Stimulated activated CD4-positive, alpha-beta T cell treated with anti-CD3 and anti-CD28 coated beads, Interleukin-15, amount 100 ng/mL, for 48 hours (primary cell): ENCODE measurements at places on chromosomes 2 and 18.

DNA sequence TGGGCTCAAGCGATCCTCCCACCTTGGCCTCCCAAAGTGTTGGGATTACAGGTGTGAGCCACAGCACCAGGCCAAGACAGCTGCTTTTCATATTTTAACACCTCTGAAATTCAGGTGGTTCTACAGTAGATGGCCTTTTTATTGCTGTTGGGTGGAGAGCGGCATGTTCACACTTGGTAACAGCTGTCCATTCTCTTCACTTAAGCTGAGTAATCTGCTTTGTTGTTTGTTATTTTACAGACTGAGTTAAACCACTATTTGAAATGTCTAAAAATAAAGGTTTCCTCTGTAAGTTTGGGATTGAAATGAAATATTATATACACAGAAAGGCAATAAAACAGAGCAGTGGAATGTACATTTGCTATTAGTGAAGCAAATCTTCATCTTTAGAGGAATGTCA lies 44.9 kb upstream of the TLK1 start:
- DNase-seq, result no peak

GRCh38 chr2:53087874-53088461 lies 679.6 kb upstream of the CHAC2 start:
- no peak for DNase-seq

DNA sequence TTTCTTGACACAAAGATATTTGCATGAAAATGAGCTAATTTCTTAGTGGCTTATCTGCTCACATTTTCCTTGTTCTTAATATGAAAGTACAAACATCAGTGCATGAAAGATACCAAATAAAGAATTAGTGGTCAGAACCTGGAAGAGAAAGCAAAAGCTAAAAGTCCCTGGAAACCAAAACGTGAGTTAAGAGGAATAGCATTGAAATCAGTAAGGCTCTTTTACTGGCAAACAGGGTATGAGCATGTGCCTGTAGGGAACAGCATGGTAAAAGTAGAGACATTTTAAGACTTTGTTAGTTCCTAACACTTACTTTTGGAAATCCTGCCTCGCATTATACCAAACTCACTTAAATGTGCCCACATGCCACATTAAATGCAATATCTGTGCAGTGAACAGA lies 31.9 kb upstream of the CWC22 start:
- no peak for DNase-seq

- DNase-seq, result no peak
These were observed 36.3 kb downstream of the SPAG16 start for GRCh38 chr2:213320604-213321003.

- DNase-seq, result no peak
These were observed 26.3 kb upstream of the CCDC178 start for GRCh38 chr18:33466822-33467221.

DNA sequence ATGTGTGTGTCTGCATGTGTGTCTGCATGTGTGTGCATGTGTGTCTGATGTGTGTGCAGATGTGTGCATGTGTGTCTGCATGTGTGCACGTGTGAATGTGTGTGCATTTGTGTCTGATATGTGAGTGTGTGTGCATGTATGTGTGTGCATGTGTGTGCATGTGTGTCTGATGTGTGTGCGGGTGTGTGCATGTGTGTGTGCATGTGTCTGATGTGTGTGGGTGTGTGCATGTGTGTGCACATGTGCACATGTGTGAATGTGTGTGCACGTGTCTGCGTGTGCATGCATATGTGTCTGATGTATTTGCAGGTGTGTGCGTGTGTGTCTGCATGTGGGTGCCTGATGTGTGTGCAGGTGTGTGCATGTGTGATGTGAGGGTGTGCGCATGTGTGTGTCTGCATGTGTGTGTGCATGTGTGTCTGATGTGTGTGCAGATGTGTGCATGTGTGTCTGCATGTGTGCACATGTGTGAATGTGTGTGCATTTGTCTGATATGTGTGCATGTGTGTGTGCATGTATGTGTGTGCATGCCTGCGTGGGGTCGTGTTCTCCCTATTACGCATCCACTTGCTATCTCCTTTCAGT lies 470.1 kb upstream of the HS6ST1 start:
- no peak for DNase-seq

DNA sequence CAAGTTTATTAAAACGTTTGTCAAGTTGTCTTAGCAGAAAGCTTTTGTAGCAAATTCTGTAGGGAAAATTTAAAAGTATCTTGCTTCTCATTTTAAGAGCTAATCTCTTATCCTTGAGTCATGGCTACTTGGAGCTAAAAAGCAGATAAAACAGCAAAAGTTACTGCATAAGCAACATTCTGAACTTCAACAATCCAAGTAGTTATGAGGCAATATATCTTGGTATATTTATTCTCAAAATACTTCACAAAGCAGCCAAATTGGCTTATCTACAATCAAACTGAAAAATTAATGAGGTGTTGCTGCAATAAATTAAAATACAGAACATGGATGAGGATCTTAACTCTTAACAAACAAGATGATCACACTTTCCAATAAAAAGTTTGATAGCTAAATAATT lies 306.5 kb downstream of the PIEZO2 start:
- DNase-seq, result no peak

GRCh38 chr2:86195808-86196387 lies 636 bp upstream of the IMMT start:
- no peak for DNase-seq

GRCh38 chr2:64582774-64583340 lies 58.7 kb downstream of the AFTPH start:
- DNase-seq, result no peak

DNA sequence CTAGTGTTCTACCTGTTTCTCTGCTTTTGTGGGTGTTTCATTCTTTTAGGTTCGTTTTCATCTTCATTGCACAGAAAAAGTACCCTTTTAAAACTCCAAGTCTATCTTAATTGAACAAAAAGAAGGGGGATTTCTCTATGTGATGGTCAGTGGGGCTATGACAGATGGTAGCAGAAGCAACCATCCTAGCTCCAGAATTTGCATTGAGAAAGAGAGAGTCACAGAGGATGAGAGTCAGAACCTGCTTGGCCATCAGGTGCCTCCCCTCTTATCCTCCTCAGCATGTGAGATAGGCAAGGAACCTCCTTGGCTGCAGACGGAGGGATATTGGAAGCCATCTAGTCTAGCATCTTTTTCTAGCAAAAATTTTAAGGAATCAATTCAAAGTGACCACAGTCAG lies 398.0 kb upstream of the DCC start:
- DNase-seq, result no peak

DNA sequence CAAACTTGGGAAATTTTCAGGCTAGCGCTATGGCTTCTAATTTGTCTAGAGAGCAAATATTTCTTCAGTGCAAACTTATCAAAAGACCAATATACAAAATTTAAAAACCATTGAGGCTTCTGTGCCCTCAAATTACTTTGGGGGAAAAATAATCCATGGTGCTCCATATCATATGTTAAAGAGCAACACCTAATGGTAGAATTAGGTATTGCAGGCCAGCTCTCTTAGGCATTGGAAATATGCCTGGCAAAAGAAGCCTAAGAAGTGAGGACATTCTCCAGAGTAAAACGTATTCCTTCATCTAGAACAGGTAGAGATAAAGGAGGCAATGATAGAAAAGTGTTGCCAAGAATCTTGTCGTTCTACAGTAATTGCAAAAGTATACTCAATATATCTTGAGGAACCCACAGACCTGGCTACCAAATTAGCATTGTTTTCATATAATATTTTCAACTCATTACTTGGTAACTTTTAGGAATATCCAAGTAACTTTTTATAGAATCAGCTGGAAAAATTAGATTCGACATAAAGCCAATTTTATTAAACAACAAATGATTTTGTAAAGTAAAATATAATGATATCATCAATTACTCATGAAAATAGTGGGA lies 401.1 kb downstream of the BCL11A start:
- DNase-seq, result no peak

- DNase-seq, result no peak
These were observed 196.9 kb upstream of the CWC22 start for GRCh38 chr2:180203972-180204371.

GRCh38 chr2:27494284-27494943 lies 586 bp downstream of the FNDC4 start:
- no peak for DNase-seq

DNA sequence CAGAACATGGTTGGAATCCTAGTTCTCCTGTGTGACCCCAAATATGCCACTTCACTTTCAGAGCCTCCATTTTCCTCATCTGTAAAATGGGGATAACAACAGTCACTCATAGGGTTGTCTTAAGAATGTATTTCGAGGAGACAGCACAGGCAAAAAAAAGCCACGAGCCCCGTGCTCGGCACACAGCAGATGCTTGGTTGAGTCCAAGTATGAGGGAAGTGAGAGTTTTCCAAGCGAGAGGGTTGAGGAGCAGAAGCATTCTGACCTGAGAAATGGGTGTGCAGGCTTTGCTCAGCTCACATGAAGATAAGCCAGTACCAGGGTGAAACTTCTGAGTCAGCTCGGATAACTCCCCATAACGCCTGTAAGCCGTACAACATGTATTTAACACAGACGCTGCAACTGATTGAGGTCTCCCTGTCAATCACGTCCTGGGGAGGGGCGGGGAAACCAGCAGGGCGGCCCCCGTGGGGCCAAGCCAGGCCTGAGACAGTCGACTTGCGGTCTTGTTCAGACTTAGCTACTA lies 23.0 kb upstream of the ODC1 start:
- DNase-seq, result no peak

DNA sequence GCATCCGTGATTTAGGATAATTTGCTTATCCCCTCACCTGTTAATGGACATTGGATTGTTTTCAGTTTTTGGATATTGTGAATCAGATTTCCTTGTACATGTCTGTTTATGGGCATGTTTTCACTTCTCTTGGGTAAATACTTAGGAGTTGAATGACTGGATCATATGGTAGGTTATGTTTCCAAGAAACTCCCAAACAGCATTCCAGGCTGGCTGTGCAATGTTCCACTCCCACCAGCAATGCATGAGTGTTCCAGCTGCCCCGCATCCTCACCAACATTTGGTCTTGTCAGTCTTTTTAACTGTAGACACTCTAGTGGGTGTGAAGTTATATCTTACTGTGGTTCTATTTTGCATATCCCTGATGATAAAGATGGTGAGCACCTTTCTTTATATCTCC lies 8.9 kb upstream of the LRRFIP1 start:
- DNase-seq, result no peak

DNA sequence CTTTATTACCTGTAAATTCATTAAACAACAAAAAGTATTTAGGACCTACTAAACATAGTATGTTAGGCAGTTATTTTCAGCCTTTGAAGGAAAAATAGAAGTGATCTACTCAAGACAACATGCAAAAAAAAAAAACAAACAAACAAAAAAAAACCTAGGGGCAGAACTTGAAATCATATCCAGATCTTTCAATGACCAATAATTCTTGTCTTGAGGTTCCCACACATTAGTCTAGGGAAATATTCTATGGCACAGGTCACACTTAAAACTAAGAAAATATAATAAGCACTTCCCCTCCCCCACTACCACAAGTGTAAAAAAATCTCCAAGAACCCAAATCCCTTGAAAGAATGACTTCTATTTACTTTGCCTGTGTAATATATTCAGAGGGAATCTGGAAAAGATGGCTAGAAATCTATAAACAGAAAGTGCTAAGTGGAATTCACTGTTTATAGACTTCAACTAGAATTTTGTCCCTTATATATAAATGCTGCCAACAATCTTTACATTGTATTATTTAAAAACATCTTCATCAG lies 3.5 kb downstream of the PELI1 start:
- DNase-seq, result no peak

DNA sequence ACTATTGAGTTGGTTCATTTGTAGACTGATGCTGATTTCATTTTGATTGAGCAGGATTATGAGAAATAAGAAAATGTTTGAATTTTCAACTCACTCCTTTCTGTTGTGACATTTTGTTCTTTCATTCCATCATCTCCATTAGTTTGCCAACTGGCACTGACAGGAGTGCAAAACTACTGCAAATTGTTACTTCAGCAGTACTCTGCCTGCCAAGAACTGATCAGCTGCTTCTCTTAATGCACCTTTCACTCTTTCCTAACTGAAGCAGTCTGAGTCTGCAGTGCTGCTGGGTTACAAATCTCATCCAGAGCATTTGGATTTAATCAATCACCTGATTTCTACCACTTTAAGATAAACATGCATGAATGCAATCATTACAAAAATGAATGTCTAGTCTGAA lies 70.9 kb downstream of the TMEFF2 start:
- no peak for DNase-seq

DNA sequence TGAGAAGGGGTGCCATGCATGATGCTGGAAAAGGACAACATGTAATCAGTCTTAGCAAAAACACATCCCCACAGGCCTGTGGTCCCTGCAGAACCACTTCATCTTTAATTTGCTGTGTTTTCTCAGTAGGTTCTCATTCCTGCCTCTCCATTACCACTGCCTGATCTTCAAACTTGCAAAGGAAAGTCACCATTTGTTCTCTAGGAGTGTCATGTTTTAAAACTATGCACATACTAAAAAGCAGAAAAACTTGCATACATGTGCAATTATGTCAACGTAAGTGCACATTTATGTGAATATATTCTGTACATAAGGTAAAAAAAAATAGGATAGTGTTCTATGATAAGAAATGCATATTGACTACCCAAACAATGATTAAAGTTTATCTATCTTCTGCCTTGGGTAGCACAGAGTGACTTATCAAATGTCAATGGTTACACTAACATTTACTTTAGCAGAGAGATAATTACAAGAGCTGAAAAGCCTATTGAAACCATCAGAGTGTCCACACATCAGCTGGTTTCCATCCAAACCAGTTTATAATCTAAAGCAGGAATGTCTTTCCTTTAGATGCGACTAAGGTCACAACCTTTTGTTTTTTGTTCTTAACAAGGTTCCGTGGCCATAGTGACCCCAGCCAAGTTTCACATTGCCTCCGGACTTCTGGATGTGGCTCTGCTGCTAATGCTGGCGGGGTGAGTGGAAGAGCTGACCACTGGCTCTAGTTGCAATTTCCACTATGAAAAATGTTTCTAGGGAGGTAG lies 58.7 kb upstream of the RMDN2 start:
- no peak for DNase-seq

DNA sequence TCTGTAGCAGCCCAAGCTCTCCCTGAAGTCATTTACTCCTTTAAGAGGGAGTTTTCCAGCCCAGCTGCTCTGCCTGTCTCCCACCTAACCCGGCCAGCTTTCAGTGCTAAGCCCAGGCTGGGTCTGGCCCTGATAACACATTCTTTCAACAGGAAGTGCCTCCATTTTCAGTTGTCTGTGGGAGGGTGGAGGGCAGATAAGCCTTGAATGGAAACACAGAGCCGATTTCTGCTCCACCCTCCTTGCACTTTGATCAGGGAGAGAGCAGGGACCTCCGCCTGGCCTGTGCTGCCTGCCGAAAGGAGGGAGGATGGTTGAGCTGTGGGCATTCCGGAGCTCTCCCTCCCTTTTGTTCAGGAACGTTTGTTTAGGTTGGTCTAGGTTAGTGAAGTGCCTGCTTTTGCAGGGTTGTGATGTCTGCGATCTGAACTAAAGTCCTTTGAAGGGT lies 24.8 kb downstream of the GATA6 start:
- no peak for DNase-seq

- DNase-seq, result no peak
These were observed 343.1 kb downstream of the CBLN2 start for GRCh38 chr18:72201032-72201431.

GRCh38 chr2:238974081-238974480 lies 126.2 kb downstream of the TWIST2 start:
- no peak for DNase-seq

- no peak for DNase-seq
These were observed 6.2 kb downstream of the CCBE1 start for GRCh38 chr18:59690996-59691395.

GRCh38 chr2:23753291-23754010 lies 173.5 kb downstream of the ATAD2B start:
- DNase-seq, result no peak

GRCh38 chr2:189409647-189410046 lies 31.6 kb upstream of the WDR75 start:
- no peak for DNase-seq

GRCh38 chr2:191757208-191757607 lies 79.3 kb downstream of the NABP1 start:
- no peak for DNase-seq
